ENCODE measurements at places on chromosomes 7 and 10.

GRCh38 chr10:8454357-8454756 is 399.9 kb downstream of the GATA3 start:
- DNase-seq: no peak

- DNase-seq: no peak
These were observed 50.1 kb downstream of the PFKP start for GRCh38 chr10:3117486-3117885.

- no peak for DNase-seq
These were observed 12.5 kb upstream of the SEPHS1 start for GRCh38 chr10:13360587-13360986.

DNA sequence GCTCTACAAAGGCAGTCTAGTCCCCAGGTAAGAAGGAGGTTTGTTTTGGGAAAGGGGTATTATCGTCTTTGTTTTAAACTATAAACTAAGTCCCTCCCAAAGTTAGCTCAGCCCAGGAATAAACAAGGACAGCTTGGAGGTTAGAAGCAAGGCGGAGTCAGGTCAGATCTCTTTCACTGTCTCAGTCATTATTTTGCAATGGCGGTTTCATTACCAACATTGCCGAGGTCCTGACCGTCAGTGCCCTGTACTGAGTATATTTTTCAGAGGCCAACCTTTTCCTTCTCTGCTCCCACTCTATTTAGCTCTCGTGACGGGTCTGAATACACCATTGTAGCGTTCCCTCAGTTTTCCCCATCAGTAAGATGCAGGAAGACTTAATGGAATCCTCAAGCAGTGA is 184.5 kb downstream of the PRKCQ start:
- DNase-seq: no peak

DNA sequence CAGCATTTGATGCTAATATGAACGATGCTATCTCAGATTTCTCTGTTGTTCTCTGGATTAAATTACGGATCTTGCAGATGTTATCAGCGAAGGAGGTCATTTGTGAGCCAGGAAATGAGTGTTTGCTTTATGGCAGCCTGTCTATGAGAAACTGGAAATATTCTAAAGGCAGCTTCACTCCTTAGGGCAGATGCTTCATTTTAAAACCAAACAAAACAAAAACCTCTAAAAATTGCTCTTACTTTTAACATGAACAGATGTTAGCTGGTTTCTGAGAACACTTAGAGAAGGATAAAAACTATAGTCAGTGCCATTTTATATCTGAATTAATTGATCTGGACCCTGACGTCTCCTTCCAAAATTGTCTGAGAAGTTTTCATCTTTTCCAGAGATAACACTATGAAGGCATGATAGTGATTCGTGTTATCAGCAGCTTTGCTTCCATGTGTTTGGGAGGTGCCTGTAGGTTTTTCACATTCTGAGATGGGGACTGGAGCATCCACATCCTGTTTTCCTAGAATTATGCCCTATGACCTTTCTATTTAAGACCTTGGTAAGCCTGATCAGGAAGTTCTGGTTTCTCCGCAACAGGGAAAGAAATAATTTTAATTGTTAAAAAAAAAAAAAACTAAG is 53.1 kb downstream of the CPED1 start:
- DNase-seq: no peak

- no peak for DNase-seq
These were observed 17.9 kb downstream of the PLPP4 start for GRCh38 chr10:120474956-120475355.

DNA sequence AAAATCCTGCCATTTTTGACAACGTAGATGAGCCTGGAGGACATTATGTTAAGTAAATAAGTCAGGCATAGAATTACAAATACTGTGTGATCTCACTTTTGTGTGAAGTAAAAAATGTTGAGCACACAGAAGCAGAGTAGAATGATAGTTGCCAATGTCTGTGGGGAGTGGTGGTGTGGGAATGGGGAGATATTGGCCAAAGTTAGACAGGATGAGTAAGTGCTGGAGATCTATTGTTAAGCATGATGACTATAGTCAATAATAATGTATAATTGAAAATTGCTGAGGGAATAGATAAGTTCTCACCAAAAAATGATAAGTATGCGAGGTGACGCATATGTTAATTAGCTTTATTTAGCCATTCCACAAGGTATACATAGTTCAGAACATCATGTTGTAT is 92.0 kb downstream of the GPR85 start:
- no peak for DNase-seq

DNA sequence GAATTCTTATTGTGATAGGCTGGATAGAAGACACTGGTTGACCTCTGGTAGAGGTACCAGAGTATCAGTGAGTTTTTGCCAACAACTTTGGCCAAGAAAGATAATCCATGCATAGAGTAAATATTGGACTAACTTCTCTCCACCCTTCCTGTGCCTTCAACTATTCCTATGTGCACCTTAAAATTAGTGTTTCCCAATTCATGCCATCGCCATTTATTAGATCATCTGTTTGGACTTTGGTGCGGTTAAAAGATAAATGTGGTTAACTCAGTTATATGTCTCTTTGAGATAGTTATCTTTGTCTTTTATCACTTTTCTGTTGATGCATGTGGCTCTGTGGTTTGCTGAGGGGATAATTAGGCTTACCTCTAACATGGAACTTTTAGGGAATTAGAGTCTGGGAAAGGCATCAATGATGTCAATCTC is 4.6 kb downstream of the PAPSS2 start:
- DNase-seq: no peak

- no peak for DNase-seq
These were observed 166.3 kb upstream of the RNF32 start for GRCh38 chr7:156474241-156474743.

DNA sequence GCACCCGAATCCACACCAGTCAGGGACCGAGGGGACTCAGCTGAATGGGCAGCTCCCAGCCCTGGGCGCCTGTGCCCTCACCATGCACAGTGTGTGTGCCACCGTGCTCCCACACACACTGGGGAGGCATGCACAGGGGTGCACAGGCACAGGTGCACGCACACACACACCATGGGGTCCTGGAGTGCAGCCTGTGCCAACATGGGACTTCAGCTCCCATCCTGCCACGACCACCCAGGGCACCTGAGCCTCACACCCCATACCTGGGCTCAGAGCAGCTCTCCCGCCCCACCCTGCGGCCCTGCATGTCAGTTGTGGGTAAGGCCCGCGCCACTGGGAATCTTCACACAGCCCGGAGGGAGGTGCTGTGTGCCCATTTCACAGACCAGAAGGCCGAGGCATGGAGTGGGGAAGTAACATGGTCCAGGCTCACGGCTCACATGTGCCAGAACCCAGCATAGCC is 8.0 kb downstream of the ELFN1 start:
- no peak for DNase-seq

DNA sequence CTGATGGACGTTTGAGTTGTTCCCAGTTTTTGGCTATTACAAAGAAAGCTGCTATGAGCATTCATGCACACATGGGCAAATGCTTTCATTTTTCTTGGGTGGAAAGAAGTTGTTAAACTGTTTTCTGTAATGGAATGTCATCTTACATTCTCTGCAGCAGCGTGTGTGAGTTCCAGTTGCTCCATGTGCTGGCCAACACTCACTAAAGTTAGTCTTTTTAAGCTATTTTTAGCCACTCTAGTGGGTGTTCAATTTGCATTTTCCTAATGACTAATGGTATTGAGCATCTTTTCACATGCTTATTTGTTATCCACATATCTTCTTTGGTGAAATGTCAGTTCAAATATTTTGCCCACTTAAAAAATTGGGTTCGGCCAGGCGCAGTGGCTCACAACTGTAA is 82.8 kb upstream of the COL13A1 start:
- no peak for DNase-seq

GRCh38 chr10:79190740-79191261 is 122.0 kb downstream of the ZMIZ1 start:
- no peak for DNase-seq

DNA sequence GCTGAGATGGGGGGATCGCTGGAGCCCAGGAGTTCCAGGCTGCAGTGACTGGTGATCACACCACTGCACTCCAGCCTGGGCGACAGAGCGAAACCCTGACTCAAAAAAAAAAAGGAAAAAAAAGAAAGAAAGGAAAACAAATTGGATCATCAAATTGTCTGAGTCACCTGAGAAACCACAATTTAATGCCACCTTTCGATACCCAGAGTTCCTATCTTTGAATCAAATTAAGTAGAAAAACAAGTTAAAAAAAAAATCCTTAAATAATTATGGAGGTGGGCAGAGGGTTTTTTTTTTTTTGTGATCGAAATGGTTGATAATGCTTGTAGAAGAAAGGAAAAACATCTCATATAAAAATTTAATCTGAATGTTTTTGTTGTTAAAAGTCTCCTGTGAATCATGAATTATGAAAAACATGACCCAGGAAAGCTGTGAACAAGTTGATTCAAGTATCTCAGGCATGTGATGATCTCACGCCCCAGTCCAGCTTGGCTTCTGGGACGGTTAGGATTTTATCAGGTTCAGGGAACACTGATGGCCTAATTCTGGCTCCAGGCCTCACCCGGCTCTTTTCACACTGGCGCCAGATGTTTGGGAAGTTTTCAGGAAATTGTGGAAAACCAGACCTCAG is 25.3 kb upstream of the CUX1 start:
- DNase-seq: no peak

DNA sequence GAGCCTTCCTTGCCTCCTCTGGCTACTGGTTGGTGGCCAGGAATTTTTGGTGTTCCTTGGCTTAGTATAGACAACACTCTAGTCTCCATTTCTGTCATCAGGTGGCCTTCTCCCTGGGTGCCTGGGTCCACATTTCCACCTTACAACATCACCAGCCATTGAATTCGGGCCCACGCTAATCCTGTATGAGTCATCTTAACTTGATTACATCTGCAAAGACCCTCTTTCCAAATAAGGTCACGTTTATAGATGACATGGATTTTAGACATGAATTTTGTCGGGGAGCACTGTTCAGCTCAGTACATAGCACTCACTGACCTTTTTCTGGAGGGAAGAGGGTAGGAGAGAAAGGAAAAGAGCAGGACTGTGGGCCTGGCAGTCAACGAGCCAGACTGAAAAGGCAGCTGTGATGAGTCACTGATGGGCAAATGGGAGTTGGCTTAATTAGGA is 39.4 kb downstream of the MMRN2 start:
- no peak for DNase-seq

DNA sequence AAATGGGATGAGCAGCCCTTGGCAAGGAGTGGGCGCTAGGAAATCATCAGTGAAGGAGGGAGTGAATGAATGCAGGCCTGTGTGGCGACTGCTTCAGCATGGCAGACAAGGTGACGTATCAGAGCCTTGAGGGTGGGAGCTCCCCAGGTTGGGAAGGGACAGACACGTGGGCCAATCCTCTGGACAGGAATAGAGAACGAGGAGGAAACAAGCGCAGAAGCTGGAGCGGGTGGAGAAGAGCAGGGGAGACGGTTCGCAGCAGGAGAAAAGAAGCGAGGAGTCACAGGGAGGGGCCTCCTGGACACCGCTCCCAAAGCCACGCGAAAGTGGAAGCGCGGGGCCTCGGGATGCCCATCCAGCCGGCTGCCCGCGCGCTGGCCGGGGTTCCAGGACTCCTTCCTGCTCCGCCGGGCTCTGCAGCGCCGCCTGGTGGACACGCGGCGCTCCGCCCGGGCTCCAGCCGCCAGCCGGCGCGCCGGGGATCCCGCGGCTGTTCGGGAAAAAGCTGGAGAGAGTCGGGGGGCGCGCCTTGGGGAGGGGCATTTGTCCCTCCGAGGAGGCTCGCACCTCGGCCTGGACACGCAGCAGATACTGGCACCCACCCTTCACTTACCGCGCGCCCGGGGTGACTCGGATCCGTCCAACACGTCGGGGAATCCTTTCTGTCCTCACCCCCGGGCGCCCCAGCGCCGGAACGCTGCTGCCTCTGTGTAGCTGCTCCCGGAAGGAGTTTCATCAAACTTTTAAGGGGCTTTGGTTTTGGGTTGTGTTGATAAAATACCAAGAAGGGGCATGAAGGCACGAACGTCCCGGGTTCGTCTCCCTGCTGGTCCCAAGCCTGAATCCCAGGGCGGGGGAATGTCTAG is 6.3 kb downstream of the ZNF503 start:
- DNase-seq: no peak

DNA sequence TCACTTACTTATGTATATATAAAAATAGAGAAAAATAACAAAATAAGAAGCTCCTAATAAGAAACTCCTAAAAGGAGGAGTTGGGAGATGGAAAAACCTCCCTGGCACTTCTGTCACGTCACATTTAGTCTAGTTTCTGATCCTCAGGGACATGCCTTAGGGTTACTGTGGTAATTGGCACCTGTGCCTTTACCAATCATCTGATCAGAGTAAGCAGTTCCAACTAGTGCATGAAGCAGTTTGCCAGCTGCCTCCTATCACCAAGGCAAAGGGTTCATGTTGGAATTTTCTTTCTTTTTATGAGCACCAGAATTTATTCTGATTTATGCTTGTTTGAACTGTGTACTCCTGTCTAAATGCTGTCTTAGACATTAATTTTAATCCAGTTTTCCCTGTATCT is 49.9 kb downstream of the ARL4A start:
- DNase-seq: no peak

- DNase-seq: no peak
These were observed 1281.2 kb upstream of the SORCS1 start for GRCh38 chr10:108445746-108446145.
